ENCODE measurements at places on chromosomes 7 and 10.

- DNase-seq: no peak
These were observed 151.8 kb downstream of the TWIST1 start for GRCh38 chr7:18965657-18966056.

DNA sequence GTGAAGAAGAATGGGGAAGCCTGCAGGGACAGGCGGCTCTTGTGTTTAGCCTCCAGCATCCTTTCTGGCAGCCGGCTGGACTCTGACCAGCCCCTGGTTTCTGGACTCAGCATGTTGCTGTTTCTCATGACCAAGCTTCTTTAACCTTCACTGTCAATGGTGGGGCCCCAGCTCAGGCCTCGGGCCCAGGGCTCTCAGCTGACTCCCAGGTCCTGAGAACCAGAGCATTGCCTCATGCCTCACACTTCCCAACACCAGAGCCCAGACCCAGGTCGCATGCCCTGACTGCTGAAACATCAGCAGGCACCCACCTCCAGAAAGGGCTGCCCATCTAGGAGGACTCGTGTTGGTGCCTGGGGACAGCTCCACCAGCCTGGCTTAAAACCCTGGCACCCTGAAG is 34.8 kb upstream of the FGFR2 start:
- DNase-seq: no peak

DNA sequence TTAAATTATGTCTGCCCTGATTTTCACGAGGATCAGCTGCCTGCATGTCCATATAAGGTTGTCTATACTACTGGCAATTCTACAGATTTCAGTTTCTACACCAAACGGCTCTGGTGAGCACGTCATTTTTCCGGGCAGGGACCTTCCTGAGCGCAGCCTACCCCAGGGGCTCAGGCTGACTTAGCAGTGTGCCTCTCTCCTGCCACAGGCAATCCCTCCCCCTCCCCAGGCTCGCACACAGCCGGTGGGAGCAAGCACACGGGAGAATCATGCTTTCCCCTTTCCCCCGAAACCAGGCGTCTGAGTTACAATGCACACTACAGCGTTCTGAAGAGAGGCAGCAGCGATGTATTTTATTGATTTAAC is 1.7 kb downstream of the KLF6 start:
- DNase-seq: no peak

GRCh38 chr10:43209074-43209455 is 57.8 kb downstream of the RASGEF1A start:
- DNase-seq: no peak

GRCh38 chr7:15376600-15376999 is 185.2 kb downstream of the AGMO start:
- DNase-seq: no peak

DNA sequence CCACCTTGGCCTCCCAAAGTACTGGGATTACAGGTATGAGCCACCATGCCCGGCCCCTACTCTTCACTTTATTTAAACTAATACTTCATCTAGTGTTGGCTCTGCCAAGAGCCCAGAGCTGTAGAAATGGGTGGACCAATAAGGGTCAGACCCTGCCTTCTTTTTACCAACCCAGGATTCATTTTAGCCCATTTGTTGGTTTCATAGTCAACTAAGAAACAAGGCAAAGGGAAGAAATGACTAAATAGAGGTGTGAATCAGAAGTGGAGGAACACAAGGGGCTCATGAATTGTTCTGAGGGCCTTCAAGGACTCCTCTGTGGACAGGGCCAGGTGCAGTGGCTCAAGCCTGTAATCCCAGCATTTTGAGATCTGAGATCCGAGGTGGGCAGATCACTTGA is 1.1 kb downstream of the ANKRD2 start:
- no peak for DNase-seq

DNA sequence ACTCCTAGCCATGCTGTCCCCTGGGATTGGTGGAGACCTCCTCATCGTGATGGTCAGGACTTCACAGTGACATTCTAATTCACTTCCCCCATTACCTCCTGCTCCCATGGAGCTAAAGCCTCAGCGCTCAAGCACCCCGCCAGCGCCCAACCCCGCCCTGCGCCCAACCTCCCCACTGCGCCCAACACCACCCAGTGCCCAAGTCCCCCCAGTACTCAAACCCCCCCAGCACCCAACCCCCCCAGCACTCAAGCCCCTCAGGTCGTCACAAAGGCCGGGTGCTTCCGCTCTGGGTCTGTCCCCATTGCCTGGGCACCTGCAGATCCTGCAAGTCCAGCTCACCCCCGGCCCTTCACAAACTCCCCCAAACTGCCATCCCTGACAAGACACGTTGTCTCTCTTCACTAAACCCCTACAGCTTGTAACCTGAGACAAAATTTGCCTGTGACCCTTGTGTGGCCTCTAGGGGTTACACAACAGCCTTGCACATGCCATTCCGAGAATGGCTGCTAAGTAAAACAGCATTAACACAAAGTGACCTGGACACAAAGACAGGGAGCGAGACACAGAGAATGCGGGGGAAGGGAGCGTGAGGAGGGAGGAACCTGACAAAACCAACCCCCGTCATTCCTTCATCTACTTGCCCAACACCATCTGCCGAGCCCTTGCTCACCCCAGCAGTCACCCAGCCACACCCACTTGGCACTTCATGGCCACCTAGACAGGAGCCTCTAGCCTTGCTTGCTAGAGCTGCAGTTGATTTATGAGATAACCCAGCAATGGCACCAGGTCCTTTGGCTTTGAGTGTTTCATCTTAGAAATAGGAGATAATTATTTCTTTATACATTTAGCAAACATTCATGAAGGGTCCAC is 107.8 kb downstream of the ADARB2 start:
- no peak for DNase-seq

DNA sequence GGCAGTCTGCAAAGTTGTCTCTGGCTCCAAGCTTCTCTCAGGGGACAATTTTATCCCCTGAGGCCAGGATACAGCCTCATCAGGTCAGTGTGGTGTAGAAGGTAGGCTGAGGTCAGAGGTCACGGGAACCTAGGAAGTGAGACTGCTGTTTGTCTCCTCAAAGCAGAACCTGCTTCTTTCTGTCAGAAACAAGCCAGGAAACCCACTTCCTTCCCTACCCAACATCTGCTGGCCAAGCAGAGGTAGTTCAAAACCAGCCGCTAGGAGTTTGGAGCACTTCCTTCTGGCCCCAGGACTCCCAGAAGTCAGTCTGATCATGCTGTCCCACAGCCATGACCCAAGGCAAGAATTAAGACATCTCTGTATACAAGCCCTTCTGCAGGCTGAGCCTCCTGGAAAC is 12.2 kb downstream of the CLRN3 start:
- DNase-seq: no peak

DNA sequence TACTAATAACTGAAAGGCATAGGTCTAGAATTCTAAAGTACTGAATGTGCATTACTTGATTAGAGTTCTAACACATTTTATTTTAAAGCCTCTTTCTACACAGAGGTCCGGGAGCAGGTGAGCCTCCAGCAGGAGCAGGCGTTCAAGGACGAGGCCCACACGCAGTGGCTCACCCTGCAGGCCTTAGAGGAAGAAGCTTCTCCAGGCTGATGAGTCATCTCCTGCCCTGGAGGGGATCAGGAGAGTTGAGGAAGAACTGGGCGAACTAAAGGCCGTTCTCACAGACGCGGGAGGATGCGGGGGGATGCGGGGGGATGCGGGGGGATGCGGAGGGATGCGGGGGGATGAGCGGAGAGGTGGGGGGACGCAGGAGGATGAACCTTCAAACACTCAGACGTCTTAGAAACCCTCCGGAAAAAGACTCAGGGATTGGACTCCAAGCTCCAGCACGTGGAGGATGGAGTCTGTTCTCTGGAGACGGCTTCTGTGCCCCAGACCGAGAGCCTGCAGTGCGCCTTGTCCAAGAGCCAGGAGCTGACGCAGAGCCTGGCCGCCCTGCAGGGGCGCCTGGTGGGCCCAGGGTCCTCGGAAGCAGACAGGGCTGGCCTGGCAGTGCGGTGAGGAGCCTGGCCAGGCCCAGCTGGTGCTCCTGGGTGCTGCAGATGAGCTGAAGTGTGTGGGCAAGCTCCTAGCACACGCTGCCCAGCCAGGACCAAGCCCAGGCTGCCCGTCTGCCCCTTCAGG is 433.7 kb upstream of the TPK1 start:
- no peak for DNase-seq

DNA sequence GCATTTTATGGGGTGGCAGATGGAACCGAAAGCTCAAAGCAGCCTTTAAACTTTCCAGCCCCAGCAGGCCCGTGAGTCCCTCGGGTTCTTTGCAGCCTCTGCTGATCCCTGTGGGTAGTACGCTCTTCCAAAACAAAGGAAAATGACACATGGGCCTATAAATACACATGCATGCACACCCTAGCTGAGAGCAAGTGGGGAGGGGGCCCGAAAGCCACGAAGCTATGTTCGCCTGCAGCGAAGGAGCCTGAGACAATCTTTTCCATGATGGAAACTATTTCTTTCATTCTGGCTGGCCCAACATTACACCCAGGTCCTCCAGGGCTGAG is 32.2 kb downstream of the CALML5 start:
- DNase-seq: no peak

DNA sequence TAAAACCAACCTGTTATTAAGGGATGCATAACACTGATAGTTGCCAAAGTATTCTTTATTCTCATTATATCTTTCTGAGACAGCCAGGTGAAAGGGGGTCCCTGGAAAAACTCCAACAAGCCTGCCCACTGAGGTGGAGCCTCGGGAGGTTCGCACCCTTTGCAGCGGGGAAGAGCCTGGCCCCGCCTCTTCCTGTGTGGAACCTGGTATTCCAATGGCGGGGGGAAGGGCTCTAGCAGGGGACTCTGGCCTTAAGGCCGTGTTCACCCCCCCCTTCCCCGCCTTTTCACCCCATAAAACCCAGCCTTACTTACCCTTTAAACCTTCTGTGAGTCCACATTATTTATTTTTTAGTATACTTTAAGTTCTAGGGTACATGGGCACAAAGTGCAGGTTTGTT is 62.4 kb upstream of the PDK4 start:
- no peak for DNase-seq

- no peak for DNase-seq
These were observed 140.0 kb upstream of the NRBF2 start for GRCh38 chr10:62993121-62993520.

DNA sequence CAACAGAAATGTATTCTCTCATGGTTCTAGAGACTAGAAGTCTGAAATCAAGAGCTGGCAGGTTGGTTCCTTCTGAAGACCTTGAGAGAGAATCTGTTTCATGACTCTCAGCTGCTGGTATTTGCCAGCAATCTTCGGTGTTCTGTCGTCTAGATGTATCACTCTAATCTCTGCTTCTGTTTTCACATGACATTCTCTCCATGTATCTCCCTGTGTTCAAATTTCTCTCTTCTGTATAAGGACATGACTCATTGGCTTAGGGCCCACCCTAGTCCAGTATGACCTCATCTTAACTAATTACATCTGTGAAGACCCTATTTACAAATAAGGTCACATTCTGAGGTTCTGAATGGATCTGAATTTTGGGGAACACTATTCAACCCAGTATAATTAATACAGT is 82.3 kb downstream of the ANKRD7 start:
- DNase-seq: no peak

DNA sequence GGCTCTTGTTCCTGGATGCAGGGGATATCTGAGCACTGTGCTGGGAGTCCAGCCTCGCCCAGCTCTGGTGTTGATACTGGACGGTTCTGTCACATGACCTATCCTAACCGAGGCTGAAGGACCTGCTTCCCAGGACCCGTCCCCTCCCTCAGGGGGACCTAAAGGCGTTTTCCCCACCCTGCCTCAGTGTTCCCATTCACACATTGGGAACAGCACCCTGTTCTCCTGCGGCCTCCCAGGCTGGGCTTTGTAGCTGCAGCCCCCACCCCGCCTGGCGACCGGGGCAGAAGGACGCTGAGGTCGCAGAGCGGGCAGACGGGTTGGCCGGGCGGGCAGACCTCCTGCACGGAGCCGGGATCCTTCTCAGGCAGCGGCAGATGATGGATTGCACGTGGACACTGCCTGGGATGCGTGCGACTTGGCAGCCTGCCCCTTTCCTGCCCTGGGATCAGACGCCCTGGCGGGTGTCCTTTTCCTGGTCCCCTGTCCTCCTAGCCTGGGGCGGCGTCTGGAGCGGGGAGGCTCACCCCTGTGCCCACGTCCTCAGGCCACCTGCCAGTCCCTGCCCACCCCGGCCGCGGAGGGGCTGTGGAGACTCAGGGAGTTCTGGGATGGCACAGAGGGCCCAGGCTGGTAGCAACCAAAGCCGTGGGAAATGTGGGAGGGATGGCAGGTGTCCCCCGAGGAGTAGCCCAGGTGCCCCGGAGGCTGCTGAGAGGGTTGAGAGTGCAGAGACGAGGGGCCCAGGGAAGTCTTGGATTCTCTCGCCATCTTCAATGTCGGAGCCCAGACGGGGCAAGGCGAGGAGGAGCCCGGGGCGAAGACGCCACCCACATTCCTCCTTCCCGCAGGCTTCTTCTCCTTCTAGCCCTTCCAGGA is 17.2 kb upstream of the PSMG3 start:
- DNase-seq: no peak

GRCh38 chr10:3469639-3470020 is 297.0 kb upstream of the PITRM1 start:
- no peak for DNase-seq

DNA sequence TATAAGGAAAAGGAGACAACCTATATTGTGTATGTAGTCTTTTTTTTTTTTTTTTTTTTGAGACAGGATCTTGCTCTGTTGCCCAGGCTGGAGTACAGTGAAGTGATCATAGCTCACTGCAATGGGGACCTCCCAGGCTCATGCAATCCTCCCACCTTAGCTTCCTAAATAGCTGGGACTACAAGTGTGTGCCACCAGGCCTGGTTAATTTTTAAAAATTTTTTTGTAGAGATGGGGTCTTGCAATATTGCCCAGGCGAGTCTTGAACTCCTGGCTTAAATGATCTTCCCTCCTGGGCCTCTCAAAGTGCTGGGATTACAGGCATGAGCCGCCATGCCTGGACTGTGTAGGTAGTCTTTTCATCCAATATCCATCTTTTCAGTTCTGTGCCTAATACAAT is 78.7 kb upstream of the ARHGAP21 start:
- no peak for DNase-seq

- no peak for DNase-seq
These were observed 32.1 kb upstream of the PFKFB3 start for GRCh38 chr10:6170638-6171037.

DNA sequence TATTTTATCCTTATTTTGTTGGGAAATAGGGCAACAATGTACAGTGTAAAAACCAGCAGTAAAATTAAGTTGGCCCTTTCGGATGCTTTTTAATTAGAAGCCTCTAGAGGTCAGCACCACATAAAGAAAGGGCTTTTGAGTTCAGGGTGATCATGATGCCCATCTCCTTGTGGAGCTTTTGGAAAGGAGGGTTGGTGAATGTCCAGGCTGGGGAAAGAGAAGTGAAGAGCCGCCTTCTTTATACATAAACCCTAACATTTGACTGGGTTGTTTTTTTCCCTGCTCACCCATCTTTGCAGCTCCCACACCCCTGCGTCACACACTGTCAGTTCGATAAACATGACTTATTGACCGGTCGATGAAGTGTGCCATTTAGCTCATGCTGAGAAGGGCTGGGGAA is 29.8 kb downstream of the MTURN start:
- no peak for DNase-seq

All from breast epithelium (tissue), 4 donors.